Fibroblast of gingiva (primary cell): ENCODE measurements at places on chromosomes 3 and 15.

- DNase-seq: no peak
These were observed 222.0 kb downstream of the NEK10 start for GRCh38 chr3:27147215-27147614.

DNA sequence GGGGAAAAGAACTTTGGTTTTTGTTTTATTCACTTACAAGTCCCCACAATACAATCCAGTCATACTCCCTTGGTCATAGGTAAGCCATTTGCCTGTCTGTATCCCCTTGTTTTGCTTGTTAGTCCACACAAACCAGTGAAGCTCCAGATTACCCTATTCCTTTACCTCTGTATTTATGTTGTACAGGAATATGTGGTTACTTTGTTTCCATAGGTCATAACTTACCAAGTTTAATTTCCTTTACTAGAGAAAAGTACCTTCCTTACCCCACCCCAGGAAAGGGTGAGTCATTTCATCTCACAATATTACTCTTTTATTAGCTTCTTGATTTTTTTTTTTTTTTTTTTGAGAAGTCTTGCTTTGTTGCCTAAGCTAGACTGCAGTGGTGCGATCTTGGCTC, 113.4 kb upstream of the LRRFIP2 start:
- DNase-seq: no peak

DNA sequence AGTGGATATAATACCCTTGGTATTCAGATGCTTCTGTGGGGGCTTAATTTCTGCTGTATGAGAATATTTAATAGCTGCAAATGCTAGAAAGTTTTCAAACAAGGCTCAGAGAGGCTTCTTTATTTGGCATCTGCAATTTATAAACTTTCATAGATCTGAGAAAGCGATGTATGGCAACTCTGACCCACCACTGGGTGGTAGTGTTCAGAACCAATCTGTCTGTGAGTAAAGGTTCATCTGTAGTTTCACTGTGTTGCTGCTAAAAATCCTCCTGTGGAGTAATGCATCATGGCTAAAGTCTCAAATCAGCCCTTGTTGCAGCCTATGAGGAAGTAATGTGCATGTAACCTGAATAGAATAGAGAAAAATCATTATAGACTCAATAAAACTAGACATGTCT, 47.4 kb downstream of the CLSTN2 start:
- no peak for DNase-seq

- DNase-seq: no peak
These were observed 35.7 kb downstream of the CDCP1 start for GRCh38 chr3:45110509-45110833.
